Activated T-helper 1 cell treated with Interleukin-2 at 50 U/mL for 16 hours (primary cell): ENCODE measurements at places on chromosomes 5 and 9.

- DNase-seq: no peak
Measured at GRCh38 chr9:126516936-126517832, 96.5 kb upstream of the LMX1B start.

- DNase-seq: no peak
Measured at GRCh38 chr9:78756813-78757510, 460.0 kb downstream of the PSAT1 start.

DNA sequence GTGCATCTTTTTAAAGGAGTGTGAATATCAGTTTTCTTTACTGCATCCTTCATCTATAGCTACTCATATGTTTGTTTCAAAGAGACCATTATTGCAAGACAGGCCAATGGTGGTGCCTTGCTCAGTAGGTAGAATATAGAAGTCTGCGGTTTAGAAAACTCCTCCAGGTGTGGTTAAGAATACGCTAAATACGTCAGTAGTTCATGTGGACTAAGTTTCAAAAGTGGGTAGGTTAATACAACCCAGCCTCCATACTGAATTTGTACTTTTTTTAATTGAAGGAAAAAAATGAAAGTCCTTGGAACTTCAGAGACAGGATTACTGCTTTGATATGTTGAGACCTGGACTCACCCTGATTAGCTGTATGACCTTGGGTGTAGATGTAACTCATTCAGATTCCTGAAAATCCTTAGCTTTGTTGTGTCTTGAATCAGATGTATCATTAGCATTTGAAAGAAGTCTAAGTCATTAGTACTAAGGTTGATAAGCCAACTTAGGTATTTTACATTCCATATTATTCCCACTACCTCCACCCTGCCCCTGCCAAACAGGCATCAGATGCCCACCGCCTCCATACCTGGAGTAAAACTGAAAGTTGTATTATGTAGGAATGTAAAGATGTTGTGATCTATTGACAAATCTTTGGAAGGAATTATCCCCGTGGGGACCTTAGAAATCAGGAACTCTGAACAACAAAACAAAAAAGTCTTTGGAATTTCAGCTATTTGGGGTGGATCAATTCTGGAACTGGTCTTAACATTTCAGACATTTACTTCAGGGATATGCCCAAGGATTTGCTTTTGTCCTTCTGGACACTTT lies 6.1 kb downstream of the BASP1 start:
- DNase-seq: no peak

- no peak for DNase-seq
Measured at GRCh38 chr5:57684299-57684702, 201.7 kb upstream of the ACTBL2 start.

DNA sequence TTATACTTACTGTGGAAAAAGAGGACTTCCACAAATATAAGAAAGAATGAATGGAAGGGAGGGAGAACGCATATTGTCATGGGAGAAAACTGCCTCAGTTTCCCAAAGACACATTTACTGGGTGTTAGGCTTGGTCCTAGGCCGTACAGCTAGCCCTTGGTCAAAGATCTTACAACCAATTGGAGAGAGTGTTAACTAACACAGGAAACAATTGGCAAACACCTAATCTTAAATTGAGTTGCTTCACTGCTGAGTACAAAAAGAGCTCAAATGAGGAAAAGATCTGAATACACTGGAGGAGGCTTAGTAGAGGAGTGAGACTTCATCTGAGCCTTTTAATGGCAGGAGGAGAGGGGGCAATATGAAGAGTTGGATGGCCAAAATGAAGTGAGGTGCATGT lies 161.7 kb downstream of the GLIS3 start:
- DNase-seq: no peak
